Immature natural killer cell (primary cell): ENCODE measurements at places on chromosomes 2 and 18.

GRCh38 chr2:168962636-168963035 lies 61.5 kb downstream of the G6PC2 start:
- no peak for DNase-seq
- H3K27ac ChIP-seq: no peak overlapping the region
- H3K4me1 ChIP-seq: peaks cover 10% of the 10 kb centered on the region
- H3K27me3 ChIP-seq: peaks cover 2% of the 10 kb centered on the region
- no peaks in the 10 kb centered on the region for H3K36me3 ChIP-seq

DNA sequence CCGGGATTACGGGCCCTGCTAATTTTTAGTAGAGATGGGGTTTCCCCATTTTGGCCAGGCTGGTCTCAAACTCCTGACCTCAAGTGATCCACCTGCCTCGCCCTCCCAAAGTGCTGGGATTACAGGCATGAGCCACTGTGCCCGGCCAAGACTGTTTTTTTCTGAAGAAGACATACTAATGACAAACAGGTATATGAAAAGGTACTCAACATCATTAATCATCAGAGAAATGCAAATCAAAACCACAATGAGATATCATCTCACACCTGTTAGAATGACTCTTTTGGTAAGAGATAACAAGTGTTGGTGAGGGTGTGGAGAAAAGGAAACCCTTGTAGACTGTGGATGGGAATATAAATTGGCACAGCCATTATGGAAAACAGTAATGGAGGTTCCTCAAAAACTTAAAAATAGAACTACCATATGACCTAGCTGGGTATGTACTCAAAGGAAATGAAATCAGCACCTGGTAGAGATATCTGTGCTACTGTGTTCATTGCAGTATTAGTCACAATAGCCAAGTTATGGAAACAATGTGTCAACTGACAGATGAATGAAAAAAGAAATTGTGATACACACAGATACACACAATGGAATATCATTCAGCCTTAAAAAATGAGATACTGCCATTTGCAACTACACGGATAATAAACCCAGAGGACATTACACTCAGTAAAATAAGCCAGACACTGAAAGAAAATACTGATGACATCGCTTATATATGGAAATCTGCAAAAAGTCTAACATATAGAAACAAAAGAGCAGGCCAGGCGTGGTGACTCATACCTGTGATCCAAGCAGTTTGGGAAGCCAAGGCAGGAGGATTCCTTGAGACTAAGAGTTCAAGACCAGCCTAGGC lies 20.8 kb downstream of the SOS1 start:
- no peak overlapping the region for H3K4me3 ChIP-seq
- H3K4me1 ChIP-seq: peaks cover 61% of the 10 kb centered on the region
- no peak for DNase-seq
- H3K36me3 ChIP-seq: no peaks in the 10 kb centered on the region
- peak overlapping the region; percentile 3 for H3K27ac ChIP-seq
- no peaks in the 10 kb centered on the region for H3K27me3 ChIP-seq

DNA sequence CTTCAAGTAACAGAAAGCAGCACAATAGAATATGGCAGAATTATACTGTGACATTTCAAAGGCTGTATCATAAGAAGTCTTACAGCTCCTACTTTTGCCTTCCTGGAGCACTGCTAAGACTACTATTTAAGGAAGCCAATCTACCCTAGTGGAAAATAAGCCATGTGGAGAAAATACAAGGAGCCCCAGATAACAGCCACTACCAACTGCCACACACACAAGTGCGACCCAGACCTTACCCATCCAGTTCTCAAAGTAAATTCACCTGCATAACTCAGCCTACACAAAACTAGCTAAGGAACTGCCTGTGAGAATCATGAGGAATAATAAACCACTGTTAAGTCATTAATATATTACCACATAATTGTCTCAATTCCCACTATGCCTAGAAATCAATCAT lies 66.4 kb downstream of the USP34 start:
- H3K27me3 ChIP-seq: peaks cover 4% of the 10 kb centered on the region
- peaks cover 14% of the 10 kb centered on the region for H3K4me1 ChIP-seq
- peaks cover 10% of the 10 kb centered on the region for H3K36me3 ChIP-seq
- no peak overlapping the region for H3K27ac ChIP-seq
- H3K4me3 ChIP-seq: no peak overlapping the region

DNA sequence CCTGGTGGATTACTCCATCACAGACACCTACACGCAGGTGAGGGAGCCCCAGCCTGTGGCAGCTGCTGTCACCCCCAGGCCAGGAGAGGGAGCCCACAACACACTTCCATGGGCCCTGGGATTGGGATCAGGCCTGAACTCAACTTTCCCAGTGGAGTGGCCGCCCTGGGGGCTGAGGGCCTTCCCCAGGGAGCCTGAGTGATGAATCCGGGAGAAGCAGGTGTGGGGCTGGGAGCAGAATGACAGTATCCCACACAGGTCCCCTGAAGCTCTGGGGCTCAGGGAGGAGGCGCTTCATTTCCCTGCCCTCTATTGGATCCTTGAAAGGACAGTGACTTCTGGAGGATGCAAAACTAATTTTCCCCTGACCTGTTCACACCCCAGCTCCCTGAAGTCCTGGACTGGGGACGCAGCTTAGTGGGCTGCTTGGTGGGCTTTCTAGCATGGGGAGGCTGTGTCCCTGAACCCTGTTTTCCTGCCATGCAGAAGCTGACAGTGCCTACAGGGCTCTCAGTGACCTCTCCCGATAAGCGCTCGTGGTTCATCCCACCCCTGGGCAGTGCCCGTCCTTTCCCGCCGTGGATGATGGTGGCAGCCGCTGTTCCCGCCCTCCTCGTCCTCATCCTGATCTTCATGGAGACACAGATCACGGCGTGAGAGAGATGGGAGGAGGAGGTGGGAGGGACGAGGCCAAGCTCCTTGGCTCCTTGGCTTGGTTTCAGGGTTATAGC lies 11.0 kb downstream of the SLC4A3 start:
- peaks cover 8% of the 10 kb centered on the region for H3K27me3 ChIP-seq
- H3K27ac ChIP-seq: no peak overlapping the region
- no peak for DNase-seq
- H3K36me3 ChIP-seq: no peaks in the 10 kb centered on the region
- H3K4me3 ChIP-seq: no peak overlapping the region
- H3K4me1 ChIP-seq: peaks cover 14% of the 10 kb centered on the region

GRCh38 chr2:85748985-85749875 lies 4.6 kb upstream of the ATOH8 start:
- no peaks in the 10 kb centered on the region for H3K4me1 ChIP-seq
- peaks cover 16% of the 10 kb centered on the region for H3K27me3 ChIP-seq
- H3K36me3 ChIP-seq: no peaks in the 10 kb centered on the region

- H3K4me1 ChIP-seq: no peaks in the 10 kb centered on the region
- no peaks in the 10 kb centered on the region for H3K27me3 ChIP-seq
- no peak overlapping the region for H3K27ac ChIP-seq
- no peak for DNase-seq
- H3K36me3 ChIP-seq: peaks cover 33% of the 10 kb centered on the region
Observed at GRCh38 chr2:127314193-127314988, 20.4 kb upstream of the ERCC3 start.

GRCh38 chr18:45357686-45358470 lies 257.4 kb upstream of the SLC14A2 start:
- no peaks in the 10 kb centered on the region for H3K36me3 ChIP-seq
- H3K4me3 ChIP-seq: no peak overlapping the region
- no peaks in the 10 kb centered on the region for H3K4me1 ChIP-seq
